COR-L47 (cell line): ENCODE measurements at places on chromosomes 4 and X.

GRCh38 chr4:69748173-69748572 lies 12.2 kb downstream of the SULT1B1 start:
- no peak for DNase-seq

DNA sequence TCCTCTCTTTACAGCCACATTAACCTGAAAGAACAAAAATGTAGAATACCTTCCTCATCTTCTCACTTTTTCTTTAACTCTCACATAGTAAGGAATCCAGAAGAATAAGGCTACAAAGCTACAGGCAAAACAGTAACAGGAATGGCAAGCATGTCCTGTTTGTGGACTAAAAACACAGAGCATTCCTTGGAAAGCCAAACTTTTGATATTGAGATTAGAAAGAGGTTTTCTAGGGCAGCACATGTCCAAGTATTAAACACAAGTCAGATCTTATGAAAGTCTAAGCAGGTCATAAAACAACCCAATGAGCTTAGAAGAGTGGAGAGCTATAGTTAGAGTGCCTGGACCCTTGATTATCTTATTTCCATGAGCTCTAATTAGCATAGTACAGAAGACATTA lies 58.2 kb upstream of the FAM9C start:
- DNase-seq = no peak

DNA sequence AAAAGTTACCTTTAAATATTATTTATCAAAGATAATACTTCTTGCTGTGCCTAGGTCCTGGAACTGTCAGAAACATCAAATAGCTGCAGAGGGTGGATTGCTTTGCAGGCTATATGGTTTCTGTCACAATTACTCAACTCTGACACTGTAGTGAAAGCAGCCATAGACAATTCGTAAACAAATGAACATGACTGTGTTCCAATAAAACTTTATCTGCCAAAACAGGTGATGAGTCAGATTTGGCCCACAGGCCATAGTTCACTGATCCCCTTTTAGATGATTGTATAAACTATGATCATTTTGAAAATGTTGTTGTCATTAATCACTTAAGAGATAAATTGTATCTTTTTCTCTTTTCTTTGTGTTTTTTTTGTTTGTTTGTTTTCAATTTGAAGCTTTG lies 8.4 kb upstream of the MEPE start:
- DNase-seq = no peak

DNA sequence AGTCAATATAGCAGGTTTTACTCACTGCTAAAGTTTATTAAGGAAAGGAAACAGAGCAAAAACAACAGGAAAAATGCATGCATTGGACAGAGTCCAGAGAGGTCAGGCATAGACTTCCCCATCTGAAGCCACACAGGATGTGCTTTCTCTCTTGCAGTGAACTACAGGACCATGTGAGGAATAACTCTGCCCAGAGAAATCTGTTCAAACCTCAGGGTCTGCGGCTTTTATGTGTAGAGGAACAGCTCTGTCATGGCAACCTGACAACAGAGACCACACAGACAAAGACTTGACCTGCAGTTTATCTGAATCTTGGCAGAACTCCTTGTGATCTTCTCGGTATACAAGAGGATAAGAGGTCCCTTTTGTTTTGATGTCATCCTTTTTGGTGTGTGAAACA lies 46.3 kb upstream of the LONRF3 start:
- no peak for DNase-seq

GRCh38 chrX:48806081-48806480 lies 4.2 kb downstream of the HDAC6 start:
- no peak for DNase-seq

DNA sequence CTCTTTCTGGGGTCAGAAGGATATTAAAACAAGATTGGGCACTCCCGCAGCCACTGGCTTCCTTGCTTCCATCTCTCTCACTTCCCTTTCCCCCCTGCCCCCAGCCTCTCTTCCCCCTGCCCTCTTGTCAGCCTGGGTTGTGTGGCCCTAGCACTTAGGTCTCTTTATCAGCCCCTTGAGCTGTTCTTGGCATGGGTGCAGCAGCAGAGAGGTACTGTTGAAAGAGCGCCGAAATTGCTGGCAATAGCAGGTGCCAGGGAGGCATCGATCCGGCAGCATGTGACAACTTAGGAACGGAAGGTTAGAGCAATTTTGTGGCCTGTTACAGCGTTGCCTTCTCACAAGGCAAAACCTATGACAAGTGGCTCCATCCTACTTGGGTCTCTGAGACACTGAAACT lies 333.1 kb upstream of the IGFBP7 start:
- no peak for DNase-seq

DNA sequence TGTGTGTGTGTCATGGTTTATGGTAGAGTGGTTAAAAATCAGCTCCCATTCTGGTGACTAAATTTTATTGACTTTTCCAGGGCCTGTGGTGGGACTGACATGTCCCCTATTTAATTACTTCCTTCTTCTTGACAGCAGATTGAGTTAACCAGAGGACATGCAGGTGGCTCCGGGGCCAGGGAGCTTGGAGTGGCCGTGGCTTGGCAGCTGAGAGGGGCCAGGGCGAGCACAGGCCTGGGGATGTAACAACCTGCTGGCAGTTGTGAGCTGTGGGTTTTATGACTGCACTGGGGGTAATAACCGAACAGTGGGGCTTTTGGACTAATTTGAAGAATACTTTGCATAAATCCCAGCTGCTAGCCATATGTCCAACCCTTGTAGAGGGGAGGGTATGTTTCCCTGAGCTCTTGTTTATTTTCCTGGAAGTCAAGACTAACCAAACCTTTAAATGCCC lies 186.0 kb downstream of the MID1IP1 start:
- DNase-seq = no peak

DNA sequence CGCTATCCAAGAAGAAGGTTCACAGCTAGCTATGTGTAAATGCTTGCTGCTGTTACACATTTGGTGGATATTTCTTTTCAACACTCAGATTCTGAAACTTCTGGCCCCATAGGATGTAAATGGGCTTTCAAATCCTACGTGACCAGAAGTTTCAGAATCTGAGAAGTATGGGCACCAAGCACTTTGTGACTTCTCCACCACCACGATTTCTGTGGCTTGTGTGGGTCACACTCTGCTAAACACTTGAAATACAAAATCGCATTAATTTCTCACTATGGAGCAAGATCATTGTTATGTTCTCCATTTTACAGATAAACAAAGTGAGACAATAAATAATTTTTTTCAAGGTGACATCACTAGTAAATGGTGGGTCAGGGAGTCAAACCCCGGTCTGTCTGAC lies 259.4 kb upstream of the JADE1 start:
- DNase-seq = no peak

DNA sequence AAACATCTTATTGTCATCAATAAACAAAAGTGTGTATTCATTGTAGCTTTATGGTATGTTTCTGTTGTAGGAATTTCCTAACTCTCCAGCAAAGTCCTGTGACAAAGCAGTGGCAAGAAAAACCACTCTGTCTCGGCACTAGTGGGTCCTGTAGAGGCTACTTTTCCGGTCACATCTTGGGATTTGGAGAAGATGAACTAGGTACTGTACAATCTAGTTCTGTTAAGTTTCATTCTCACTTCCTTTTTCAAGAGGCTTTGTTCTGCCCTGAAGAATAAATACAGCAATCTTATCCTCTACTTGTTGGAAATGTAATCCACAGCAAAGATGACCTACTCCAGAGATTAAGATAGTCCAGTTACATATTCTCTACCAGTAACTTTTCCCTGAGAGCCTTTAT lies 69.3 kb downstream of the HHIP start:
- DNase-seq = no peak

GRCh38 chr4:109803924-109804571 lies 2.2 kb upstream of the CFI start:
- peak; percentile 41 for DNase-seq
